ENCODE measurements at places on chromosomes 1 and 21.

GRCh38 chr1:147167365-147167764 lies 4.9 kb downstream of the PRKAB2 start:
- no peak for DNase-seq

DNA sequence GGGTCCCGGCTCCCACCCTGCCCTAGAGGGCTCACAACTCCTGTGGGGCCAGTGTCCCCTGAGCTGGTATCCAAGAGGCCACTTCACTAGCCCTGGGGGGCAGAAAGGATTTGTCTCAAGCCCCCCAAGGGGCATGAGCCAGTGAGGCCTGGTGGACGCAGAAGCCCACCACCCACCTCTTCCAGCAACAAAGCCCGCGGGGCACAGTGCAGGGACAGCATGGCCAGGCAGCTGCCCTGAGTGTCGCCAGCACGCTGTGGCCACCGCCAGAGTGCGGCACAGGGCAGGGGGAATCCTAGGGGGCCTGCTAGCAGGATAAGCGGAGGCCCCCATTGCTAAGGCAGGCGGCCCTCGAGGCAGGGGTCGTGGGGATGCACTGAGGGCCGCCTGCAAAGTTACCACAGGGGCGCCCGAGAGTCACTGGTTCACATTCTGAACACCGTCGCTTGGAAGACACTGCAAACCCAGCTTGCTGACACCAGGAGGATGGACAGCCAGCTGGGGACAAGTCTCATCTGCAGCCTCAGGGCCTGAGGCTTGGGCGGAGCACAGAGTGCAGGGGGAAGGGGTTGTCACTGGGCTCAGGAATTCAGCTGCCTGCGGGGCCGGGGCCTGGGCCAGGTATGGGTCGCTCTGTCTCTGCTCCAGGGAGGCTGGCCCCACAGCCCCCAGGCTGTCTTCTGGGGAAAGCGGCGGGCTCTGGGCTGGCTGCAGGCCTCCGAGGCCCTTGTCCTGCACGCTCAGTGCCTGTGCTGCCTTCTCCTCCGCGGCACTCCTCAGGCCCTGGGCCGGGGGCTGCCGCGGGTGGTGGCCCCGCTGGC lies 26.8 kb downstream of the SLC19A1 start:
- no peak for DNase-seq

- no peak for DNase-seq
Measured at GRCh38 chr1:172134087-172134731, 286.3 kb upstream of the C1orf105 start.

GRCh38 chr1:180571832-180572636 lies 13.3 kb downstream of the OVAAL start:
- DNase-seq: no peak

GRCh38 chr1:151346082-151346768 lies 827 bp downstream of the RFX5 start:
- DNase-seq: no peak

GRCh38 chr1:14784790-14785773 lies 186.6 kb downstream of the KAZN start:
- no peak for DNase-seq

DNA sequence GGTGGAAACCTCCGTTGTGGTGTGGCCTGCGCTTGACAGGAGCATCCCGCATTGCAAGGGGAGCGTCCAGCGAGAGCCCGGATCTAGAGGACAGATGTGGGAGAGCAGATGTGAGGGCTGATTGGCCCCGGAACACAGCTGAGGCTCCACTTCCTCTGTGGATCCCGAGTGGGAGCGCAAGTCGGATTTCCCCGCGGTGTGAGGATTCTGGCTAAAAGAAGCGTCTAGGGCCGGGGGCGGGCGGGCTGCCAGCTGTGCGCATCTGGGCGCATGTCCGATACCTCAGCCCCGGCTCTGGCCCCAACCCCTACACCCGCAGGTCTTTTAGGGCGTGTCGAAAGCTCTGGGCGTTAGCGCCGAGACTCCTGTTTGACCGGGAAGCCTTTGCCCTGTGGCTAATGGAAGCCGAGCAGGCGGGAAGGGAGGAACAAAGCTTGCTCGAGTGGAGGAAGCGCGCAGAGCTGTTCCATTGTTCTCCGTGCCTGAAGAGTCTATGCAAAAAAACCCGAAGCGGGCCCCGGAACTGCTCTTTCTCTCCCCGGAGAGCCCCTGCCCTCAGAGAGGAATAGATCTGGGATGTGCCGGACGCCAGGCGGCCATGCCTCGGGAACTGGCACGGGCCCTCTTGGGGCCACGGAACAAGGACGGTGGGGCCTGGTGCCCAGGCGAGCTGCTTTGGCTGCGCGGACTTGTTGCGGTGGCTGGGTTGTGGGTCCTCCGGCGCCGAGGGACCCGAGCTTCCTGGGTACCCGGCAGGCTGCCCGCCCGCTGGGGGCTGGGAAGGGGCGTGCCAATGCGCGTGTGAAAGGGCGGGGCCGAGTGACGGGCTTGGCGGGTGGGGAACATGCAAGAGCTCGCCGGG lies 111.1 kb downstream of the NAV1 start:
- no peak for DNase-seq

DNA sequence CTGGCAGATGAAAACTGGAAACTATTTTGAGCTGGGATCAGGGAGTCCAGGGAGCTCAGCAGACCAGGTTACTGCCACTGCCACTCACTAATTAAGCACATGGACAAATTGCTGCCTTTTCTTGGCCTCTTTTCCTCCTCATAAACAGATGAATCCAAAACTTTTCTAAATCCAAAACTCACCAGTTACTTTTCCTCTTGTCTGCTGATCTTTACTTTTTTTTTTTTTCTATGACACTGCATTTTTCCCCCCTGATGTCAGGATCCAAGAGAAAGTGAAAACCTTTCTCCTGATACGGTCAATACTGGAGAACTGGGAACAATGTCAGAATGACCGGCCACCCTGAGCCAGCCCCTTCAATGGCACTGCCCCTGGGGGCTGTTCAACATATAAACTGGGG lies 405.8 kb downstream of the DUSP10 start:
- no peak for DNase-seq

- DNase-seq: no peak
Measured at GRCh38 chr1:167158111-167158812, 62.4 kb upstream of the POU2F1 start.

DNA sequence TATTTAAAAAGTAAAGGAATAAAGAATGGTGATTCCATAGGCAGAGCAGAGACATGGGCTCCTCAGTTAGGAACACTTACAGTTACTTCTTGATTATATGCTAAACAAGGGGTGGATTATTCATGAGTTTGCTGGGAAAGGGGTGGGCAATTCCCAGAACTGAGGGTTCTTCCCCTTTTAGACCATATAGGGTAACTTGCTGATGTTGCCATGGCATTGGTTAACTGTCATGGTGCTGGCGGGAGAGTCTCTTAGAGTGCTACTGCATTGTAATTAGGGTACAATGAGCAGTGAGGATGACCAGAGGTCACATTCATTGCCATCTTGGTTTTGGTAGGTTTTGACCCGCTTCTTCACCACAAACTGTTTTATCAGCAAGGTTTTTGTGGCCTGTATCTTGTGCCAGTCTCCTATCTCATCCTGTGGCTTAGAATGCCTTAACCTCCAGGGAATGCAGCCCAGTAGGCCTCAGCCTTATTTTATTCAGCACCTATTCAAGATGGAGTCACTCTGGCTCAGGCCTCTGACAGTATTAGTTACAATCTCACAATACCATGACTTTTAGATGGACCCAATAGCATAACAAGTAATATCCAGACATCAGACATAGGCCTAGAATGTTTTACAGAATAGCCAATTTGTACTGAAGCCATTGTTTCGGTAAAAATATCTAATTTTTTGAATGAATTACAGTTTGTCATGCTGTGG lies 106.8 kb downstream of the ZBTB18 start:
- DNase-seq: no peak

DNA sequence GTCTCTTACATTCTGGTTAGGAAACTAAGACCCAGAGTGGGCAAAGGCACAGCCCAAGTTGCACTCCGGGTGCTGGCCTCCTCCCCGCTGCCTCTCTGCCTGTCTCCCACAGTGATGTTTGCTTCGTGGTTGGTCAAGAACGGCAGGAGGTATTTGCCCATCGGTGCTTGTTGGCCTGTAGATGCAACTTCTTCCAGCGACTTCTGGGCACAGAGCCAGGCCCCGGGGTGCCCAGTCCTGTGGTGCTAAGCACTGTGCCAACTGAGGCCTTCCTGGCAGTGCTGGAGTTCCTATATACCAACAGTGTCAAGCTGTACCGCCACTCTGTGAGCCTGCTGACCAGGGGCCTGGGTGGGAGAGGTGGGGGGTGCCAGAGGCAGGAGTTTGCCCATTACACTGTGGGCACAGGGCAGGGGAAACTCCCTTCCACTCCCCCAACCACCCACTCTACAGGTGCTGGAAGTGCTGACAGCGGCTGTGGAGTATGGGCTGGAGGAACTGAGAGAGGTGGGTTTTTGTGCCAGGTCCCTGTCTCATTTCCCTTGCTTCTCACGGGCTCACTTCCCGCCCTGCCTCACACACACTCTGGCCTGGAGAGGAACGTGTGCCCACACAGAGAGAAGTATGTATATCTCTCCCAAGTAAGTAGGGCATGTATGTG lies 1.9 kb downstream of the BTBD19 start:
- no peak for DNase-seq

GRCh38 chr1:185207170-185207569 lies 50.2 kb downstream of the SWT1 start:
- no peak for DNase-seq

Measured in activated CD8-positive, alpha-beta memory T cell treated with anti-CD3 and anti-CD28 coated beads for 48 hours (primary cell).